ENCODE measurements at places on chromosomes 11 and 22. TPM values are rescaled to one million over a fixed set of nuclear protein-coding genes. Genes with fewer than 3 reads are reported as not detected.

The OR8A1 gene
- total RNA-seq, result not detected

The ASCL3 gene
- not detected for total RNA-seq

The FAM111B gene
- 24.1 TPM for total RNA-seq

The SCGB1D2 gene
- not detected for total RNA-seq

The POU2AF3 gene
- total RNA-seq, result not detected

The THYN1 gene
- 64.6 TPM for total RNA-seq

The CRYBB1 gene
- total RNA-seq, result not detected

The OR4A16 gene
- total RNA-seq, result not detected

DNA sequence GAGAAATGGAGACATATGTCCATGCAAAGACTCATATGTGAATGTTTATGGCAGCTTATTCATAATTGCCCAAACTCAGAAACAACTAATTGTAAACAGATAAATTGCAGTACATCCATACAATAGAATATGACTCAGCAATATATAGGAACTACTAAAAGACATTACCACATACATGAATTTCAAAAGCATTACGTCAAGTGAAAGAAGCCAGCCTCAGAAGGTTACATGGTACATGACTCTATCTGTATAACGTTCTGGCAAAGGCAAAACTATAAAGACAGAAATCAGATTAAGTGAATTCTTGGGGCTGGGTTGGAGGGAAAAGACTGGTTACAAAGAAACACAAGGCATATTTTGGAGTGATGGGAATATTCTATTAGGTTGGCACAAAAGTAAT is 7.2 kb downstream of the KCTD21 start:
- DNase-seq, result no peak

DNA sequence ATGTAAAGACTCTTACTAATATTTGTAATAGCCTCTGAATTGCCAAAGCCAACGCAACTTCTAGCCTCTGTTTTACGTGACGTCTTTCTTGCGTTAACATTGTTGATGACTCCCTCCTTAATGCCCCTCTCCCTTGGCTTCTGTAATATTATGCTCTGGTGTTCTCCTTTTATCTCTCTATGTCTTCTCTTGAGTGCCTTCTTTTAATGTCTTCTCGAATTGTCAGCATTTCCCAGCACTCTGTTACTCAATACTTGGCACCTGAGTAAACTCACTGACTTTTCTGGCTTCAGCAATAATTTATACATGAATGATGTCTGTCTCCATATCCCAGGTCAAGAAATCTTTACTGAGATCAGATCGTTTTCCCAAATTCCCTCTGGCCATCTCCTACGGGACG is 68.5 kb upstream of the DDI1 start:
- DNase-seq, result no peak

- no peak for DNase-seq
These were observed 25.7 kb upstream of the PICK1 start for GRCh38 chr22:38031491-38031890.

GRCh38 chr22:31148953-31149627 is 8.8 kb upstream of the PLA2G3 start:
- DNase-seq, result peak; percentile 63
